ENCODE measurements at places on chromosomes 12 and 14.

- DNase-seq, result peak; percentile 27
Observed at GRCh38 chr14:63962906-63963305, 110.1 kb downstream of the SYNE2 start.

GRCh38 chr14:33631021-33631420 lies 319.9 kb downstream of the EGLN3 start:
- no peak for DNase-seq

DNA sequence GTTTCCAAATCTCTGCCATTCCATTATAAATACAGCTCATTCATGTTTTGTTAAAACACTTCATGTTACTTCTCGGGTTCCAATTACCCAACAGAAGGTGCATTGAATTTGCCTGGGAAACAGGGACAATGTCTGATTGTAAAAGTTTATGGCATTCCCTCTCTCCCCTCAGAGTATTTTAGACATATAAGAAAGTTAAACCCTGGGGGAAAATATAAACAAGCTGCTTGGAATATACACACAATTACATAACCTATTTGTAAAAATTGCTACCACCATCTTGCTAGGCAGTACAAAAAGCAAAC lies 60.0 kb downstream of the BTG1 start:
- no peak for DNase-seq

DNA sequence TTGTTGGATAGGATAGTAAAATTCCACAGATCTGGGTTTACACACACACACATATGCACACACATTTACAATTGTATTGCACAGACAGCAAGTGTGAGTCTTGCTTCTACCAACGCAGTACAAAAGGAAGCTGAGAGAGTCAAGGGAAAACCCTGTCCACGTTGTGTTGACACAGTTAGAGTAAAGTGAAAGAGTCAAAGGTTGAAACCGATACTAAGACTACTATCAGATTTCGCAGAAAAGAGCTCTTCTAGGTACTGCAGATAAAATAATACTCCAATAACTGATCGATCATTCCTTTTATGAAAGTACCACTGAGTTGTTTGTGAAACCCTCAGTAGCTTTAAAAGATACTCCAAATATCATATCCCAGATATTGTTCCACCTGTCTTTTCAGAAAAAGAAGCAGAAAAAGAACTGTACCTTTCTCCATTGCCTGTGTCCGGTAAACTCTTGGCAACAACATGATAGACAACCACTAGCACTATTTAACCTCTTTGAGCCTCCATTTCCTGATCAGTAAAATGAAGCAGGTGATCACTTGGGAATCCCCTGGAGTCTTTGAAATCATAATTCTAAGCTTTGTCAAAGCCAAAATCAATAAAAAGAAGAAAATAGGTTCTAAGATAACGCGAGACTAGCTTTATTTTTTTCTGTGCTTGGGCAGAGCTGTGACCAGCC lies 224.6 kb upstream of the FOXN3 start:
- DNase-seq, result no peak

GRCh38 chr14:65462411-65462810 lies 49.9 kb downstream of the FUT8 start:
- DNase-seq, result no peak

DNA sequence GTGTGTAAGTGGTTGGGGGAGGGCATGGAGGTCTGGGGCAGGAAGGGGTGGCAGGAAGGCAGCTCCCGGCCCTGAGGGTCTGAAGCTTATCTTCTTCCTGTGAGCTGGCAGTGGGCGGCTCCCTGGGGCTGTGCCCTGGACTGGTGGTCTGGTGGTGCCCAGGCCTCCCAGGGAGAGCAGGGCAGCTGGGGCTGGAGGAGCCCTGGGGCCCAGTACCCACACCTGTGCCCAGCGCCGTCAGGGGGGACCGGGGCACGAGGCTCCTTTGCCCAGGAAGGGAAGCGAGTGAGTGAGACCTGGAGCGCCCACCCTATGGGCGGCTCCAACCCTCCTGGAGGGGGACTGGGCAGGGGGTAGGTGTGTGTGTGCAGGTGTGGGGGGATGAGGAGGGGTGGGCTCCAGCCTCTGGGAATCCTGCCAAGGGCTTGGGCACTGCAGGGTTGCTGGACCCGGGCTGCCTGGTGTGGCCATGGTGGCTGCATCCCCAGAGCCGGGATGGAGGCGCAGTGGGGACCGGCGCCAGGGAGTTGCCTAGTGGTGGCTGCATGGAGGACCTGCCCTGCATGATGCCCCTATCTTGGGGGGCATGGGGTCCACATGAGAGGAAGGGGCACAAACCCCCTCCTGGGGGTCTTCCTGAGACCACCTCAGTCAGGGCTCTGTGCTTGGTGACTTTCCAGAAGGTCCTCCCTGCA lies 353.6 kb downstream of the TMEM121 start:
- no peak for DNase-seq

DNA sequence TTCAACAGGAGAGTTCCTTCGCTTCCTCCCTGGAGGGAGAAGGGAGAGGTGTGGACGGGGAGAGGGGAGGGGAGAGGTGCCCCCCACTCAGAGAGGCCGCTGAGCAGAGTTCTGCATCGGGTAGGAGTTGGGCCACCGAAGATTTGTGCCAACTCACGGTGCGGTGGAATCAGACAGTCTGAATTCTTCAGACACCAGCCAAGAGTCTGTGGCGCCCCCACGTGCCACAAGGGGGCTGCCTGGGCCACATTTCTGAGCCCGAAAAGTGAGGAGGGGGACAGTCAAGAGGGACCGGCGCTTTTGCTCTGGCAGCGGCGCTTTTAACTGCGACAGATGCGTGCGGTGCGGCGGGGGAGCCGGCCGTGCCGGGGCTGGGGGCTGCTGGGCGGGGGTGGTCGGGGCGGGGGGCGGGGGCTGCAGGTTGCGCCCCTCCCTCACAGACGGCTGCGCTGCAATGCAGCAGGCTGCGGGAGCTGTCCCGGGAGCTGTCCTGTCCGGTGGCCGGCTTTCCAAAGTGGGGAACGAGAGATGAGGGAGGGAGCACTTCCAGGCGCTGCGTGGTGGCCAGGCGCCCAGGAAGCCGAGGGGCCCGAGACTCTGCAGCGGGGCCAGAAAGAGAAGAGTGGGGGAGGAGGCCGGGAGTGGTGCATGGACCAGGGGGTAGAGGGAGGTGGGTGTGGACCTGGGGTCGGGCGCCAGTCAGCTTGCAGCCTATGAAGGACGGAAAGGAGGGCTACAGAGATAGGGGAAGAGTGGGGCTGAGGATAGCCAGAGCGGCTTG lies 975 bp upstream of the RTL1 start:
- DNase-seq, result no peak
